ENCODE measurements at places on chromosomes 16 and 17.

GRCh38 chr16:54265575-54266107 is 20.9 kb downstream of the IRX3 start:
- DNase-seq, result no peak

- DNase-seq, result no peak
Measured at GRCh38 chr16:15585956-15586355, 57.0 kb downstream of the MARF1 start.

DNA sequence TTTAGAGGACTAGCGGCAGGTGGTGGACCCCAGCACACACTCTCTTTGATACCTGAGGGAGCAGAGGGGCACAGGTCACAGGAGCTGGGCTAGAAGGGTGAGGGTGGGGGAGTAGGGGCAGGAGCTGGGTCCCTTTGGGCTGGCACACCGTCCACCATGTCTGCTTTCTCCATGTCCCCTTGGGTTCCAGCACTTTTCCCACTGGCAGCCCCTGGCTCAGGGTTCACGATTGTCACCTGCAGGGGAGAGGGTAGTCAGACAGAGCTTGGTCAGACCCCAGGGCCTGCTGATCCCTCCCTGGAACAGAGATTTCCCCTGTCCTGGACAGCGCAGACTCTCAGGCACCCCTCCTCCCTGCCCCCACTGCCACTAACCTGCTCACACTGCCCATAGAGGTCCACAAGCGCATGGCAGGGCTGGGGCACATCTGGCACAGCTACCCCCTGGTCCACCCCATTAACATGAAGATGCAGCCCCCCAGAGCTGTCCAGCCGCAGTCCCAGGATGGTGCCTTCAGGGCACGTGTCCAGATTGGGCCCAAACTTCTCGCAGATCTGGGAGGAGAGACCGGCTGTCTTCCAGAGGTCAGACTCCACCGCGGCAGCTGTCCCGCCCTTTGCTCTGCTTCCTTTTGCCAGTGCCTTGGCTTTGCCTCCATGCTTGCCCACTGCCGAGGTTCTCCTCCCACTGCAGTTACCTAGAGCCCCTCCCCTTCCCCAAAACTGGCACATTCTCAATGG is 3.1 kb upstream of the GPS2 start:
- no peak for DNase-seq

- DNase-seq, result no peak
Measured at GRCh38 chr17:66951605-66951953, 12.9 kb upstream of the CACNG4 start.

GRCh38 chr17:17500999-17501605 is 4.9 kb upstream of the RASD1 start:
- no peak for DNase-seq

DNA sequence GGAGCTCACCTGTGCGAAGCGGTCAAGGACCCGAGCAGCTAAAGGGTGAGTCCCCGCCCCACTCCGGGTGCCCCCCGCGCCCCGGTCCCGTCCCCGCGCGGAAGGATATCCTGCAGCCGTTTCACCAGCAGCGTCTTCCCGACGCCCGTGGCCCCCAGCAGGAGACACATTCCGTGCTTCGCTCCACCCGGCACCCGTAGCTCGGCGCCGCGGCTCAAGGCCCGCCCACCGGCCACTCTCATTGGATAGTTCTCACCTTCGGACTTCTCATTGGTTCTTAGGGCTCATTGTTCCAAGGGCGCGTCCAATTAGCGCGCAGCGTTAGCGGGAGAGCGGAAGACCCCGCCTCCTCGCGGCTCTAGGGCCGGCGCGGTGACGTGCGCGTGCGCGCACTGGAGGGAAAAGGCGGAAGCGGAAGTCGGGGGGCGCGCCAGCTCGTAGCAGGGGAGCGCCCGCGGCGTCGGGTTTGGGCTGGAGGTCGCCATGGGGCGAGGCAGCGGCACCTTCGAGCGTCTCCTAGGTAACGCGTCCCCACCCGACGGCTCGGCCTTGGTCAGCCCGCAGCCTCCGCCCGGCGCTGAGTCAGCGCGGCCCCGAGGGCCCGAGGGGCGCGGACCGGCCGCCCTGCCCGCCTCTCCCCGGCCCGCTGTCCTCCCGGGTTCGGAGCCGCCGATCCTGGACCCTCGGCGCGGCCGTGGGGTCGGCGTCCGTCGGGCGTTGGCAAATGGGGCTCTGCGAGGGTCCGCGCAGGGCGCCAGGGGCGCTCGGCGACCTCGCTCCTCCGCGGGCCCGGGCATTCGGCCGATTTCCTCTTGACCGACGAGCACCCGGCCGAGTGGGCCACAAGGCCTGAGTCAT is at the start of the genes ARL16 and HGS:
Gene ARL16, minus strand, starts transcription at position 214 of the 858 bp plus-strand sequence. Its CDS starts 44 bp downstream, at position 170.
Gene HGS, plus strand, starts transcription at position 428 of the 858 bp plus-strand sequence. Its CDS starts 56 bp downstream, at position 484.
- peak; percentile 99 for DNase-seq

- no peak for DNase-seq
Measured at GRCh38 chr16:26809461-26809860, 257.3 kb upstream of the C16orf82 start.

GRCh38 chr16:12539185-12539929 is 264.3 kb downstream of the CPPED1 start:
- no peak for DNase-seq

DNA sequence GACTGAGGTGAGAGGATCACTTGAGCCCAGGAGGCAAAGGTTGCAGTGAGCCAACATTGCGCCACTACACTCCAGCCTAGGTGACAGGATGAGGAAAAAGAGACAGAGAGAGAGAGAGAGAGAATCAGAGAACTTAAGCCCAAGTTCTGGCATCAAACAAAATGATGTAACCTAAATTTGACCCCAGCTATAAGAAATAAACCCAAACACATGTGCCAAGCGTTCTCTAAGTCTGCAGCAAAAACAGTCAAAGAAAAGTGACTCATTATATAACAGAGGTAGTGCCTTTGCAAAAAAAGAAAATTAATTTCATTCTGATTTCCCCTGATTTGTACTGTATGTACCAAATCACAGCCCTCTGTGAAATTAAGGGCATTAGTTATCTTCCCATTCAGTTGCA is 89.5 kb downstream of the CDH11 start:
- DNase-seq, result no peak

GRCh38 chr16:23836404-23837311 is 875 bp downstream of the PRKCB start:
- no peak for DNase-seq

DNA sequence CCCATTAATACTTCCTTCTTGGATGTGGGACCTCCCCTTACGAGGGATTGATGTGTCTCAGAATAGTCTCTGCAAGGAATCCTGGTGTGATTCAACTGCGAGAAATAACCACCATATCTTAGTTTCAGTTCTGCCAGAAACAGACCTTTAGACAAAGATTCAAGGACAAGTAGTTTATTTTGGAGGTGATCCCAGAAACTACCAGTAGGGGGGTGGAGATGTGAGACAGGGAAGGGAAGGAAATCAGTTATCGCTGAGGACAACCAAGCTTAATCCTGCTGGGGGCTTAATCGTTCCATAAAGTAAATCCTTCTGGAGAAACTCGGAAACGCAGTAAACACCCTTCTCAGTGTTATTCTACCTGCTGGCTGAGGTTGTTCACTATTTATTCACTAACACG is 5.0 kb upstream of the SDR42E1 start:
- no peak for DNase-seq

- DNase-seq, result peak; percentile 78
Measured at GRCh38 chr17:66829386-66829864, 5.5 kb upstream of the CACNG5 start.

GRCh38 chr16:67339453-67339852 is 12.8 kb downstream of the LRRC36 start:
- DNase-seq, result no peak

DNA sequence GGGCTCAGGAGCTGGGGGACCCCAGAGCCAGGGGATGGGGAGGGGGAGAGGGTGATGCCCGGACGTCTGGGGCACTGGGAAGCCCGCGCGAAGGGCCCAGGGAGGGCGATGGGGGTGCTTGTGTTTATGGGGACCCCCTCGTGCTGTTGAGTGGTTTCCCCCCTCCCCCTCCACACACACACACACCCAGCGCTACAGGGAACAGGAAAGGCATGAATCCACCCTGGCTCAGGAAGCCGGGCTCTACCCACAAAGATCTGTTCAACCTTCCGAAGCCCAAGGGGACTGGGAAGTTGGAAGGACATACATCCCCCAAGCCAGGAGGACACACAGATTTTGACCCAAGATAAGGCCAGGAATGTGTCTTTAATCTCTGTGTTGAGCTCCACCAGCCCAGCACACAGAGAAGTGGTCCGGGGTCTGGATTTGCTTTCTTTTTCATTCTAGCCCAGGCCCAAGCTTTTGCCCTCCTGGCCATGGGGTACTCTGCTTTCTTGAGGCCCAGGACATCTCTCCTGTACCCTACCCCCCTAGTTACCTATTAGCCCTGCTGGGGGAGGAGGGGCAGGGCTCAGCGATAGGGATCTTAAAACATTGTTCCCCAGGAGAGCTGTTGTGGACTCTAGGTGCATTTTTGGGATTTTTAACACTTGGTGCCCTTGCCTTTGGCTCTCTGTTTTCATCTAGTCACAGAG is 1.2 kb downstream of the UBALD2 start:
- no peak for DNase-seq

Data from HTR-8/SVneo (cell line).